ENCODE measurements at places on chromosomes 13 and 19.

DNA sequence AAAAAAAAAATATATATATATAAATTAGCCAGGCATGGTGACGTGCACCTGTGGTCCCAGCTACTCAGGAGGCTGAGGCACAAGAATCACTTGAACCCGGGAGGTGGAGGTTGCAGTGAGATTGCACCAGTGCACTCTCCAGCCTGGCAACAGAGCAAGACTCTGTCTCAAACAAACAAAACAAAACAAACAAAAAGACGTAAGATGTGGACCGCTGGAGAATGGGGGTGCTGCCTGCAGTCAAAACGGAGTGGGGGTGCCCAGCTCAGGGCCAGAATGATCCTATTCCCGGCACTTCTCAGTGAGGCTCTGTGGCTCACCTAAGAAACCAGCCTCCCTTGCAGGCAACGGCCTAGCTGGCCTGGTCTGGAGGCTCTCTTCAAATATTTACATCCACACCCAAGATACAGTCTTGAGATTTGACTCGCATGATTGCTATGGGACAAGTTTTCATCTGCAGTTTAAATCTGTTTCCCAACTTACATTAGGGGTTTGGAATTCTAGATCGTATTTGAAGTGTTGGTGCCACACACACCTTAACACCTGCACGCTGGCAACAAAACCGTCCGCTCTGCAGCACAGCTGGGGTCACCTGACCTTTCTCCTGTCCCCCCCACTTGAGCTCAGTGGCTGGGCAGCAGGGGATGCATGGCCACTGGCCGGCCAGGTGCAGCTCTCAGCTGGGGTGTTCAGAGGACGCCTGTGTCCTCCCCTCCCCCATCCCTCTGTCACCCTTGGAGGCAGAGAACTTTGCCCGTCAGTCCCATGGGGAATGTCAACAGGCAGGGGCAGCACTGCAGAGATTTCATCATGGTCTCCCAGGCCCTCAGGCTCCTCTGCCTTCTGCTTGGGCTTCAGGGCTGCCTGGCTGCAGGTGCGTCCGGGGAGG is at the start of gene F7:
Gene F7 (plus strand): TSS at position 760 of the 889 bp plus-strand sequence. CDS start 51 bp downstream, at position 811.
- DNase-seq = no peak

DNA sequence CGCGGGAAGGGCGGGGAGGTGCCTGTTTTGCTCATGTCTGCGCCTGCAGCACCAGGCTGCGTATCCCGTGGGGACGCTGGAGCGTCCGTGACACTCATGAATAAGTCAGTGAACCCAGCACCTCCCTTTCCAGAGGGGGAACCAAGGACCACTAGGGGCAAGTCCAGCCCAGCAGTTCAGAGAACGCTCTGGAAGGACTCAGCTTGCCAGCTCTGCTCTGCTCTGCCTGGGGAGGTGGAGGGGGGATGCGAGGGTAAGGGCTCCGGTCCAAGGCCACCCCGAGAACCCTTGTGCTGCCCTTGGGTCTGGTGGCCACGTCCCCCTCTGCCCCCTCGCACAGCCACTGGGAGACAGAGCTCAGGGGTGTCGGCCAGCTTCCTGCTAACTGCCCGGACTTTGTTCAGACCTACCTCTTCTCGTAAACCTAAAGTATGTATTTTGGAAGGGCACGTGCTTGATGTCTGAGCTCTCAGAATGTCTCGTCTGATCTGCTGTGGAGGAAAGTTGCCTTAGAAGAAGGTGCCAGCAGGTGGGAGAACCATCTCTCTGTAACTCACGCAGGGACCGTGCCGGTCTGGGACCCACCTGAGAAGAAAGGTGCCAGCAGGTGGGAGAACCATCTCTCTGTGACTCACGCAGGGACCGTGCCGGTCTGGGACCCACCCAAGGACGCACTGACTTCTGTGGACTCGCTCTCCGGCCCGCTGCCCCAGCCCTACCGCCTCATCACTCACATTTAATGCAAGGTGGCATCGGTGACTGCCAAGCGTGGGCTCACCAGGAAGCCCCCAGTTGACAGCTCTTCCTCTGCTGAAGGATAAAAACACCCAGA is 34.1 kb downstream of the TMEM255B start:
- no peak for DNase-seq

GRCh38 chr19:58556622-58557220 is 1.7 kb downstream of the UBE2M start:
- DNase-seq = no peak

DNA sequence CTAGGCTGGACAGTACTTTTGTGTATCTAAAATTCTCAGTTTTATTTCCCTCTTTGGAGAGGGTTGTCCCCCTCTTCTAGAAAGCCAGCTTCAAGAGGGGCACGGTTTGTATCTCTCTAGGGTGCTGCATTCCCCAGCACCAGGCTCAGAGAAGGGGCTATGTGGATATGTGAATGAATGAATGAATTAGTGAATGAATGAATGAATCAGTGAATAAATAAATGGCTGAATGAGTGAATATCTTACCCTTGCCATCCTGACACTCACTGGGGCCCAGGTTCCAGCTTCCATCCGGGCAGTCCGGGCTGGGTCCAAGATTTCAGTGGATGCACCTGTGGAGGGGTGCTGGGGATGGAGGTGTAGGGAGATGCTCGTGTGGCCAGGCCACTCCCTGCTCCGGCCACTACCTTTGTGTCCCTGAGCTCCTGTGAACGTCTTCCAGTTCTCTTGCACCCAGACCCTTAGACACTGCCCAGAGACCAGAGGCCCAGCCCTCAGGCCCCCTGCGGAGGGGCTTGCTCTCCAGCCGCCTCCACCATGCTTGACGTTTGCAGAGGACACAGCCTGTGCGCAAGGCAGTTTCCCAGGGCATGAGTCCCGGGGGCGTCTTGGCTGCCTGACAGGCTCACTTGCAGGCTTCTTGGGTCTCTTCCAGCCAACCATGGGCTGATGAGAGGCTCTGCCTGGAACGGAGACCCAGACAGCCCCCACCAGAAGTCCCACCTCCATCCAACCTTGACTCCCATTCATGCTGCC is 2.8 kb upstream of the KCNN1 start:
- no peak for DNase-seq

Data from CD4-positive, alpha-beta T cell treated with Interleukin-2 at 100 ng/mL for 4 hours (primary cell).